AG10803 (cell line): ENCODE measurements at places on chromosomes 7 and 10.

- DNase-seq: no peak
Measured at GRCh38 chr10:21495002-21495751, 30.3 kb downstream of the SKIDA1 start.

DNA sequence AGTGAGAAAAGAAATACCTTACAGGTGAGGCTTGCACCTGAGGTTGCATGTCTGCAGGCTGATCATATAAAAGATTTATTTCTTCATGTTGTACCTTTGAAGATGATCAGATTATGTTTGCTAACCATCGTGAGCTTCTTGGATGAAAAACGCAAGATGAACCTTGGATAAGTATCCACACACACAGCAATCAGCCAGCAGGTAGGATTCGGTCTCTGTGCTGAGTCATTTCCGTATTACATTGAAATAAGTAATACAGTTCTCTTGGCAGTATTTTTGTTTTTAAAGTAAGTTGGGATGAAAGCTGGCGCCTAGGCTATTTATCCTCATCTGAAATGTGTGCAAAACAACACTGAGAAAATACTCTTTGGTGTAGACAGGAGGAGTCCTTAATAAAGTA is 109.0 kb upstream of the PRKCQ start:
- no peak for DNase-seq

- no peak for DNase-seq
Measured at GRCh38 chr7:130386876-130387275, 6.6 kb downstream of the CPA1 start.

GRCh38 chr7:35699796-35700305 is 4.9 kb upstream of the HERPUD2 start:
- peak; percentile 74 for DNase-seq
